Activated naive CD4-positive, alpha-beta T cell treated with anti-CD3 and anti-CD28 coated beads for 36 hours (primary cell): ENCODE measurements at places on chromosomes 5 and 9. TPM values are rescaled to one million over a fixed set of nuclear protein-coding genes. Genes with fewer than 3 reads are reported as not detected.

CCNO gene
- not detected for total RNA-seq

DNA sequence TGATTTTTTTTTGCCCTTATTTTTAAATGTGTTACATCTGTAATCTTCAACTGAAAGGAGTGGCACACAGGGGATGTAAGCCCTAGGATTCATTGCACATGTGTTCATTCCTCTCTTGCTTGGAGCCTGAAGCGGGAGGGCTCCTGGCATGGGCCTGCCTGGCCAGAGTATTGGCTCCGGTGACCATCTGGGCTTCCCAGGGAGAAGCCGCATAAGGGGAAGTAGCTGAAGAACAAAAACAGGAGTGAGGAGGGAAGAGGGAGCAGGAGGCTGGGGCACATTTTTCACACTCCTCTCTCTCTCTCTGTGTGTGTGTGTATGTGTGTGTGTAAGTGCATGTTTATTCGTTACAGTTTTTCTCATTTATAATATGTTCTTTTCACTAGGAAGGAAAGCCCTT is 269.9 kb downstream of the PRR16 start:
- H3K27me3 ChIP-seq: no peaks in the 10 kb centered on the region
- no peak overlapping the region for H3K4me3 ChIP-seq
- no peaks in the 10 kb centered on the region for H3K36me3 ChIP-seq
- DNase-seq: no peak
- no peak overlapping the region for H3K27ac ChIP-seq
- no peaks in the 10 kb centered on the region for H3K4me1 ChIP-seq

GRCh38 chr9:124364141-124364540 is 51.1 kb downstream of the PSMB7 start:
- peaks cover 10% of the 10 kb centered on the region for H3K36me3 ChIP-seq
- no peaks in the 10 kb centered on the region for H3K27me3 ChIP-seq
- peaks cover 45% of the 10 kb centered on the region for H3K4me1 ChIP-seq
- H3K27ac ChIP-seq: no peak overlapping the region
- DNase-seq: no peak

DNA sequence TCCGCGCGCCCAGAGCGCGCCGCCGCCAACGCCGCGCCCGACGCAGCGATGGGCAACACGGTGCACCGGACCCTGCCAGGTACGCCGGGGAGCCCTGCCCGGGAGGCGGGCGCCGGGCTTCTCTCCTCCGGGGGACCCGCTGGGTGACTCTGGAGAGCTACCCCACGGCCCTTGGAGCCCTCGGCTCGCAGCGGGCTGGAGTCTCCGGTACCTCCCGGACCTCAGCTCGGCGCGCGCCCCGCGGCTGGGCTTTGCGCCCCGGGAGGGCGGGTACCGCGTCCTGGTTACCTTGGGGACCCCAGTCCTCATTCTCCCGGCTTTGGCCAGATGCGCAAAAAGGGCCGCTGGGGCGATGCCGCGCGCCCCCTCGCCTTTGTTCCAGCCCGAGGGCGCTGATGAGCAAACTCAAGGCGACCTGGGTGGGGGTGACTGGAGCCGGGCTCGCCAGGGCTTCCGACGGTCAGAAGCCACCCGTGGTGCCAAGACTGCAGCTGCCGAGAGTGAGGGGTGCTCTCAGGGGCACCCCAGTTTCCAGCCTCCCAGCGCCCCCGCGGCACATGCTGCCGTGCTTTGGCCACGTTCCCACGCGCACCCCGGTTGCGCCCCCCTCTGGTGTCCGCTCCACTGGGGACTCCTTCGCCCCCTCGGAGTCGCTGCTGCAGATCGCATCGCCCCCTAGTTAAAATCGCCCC is 442 bp downstream of the NEURL1B start:
- no peaks in the 10 kb centered on the region for H3K36me3 ChIP-seq
- H3K4me1 ChIP-seq: peaks cover 3% of the 10 kb centered on the region
- DNase-seq: no peak

DNA sequence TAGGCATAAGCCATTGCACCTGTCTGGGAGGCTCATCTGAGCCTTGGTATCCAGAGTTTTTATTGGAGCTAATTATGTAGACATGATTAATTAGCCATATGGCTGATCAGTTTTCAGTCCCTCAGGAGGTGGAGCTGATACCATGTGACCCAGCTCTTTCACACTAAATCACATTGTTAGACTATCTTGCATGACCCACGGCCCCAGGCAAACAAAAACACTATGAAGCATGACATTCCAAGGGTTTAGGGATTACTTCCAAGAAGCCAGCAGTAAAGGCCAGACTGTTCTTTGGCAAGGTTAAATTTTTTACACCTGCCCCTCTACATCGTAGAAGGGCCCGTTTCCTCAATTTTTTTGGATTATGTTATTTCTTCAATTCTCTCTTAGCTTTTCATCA is 5.0 kb upstream of the C5orf24 start:
- peaks cover 9% of the 10 kb centered on the region for H3K4me1 ChIP-seq
- H3K27ac ChIP-seq: no peak overlapping the region
- no peak overlapping the region for H3K4me3 ChIP-seq
- no peaks in the 10 kb centered on the region for H3K27me3 ChIP-seq

KIAA1958 gene
- 6.7 TPM for total RNA-seq

FOCAD gene
- total RNA-seq: 32.2 TPM

GRCh38 chr9:71726723-71727122 is 41.6 kb downstream of the CEMIP2 start:
- H3K36me3 ChIP-seq: peaks cover 42% of the 10 kb centered on the region
- no peak overlapping the region for H3K4me3 ChIP-seq
- DNase-seq: no peak
- no peak overlapping the region for H3K27ac ChIP-seq
- H3K4me1 ChIP-seq: peaks cover 10% of the 10 kb centered on the region

DNA sequence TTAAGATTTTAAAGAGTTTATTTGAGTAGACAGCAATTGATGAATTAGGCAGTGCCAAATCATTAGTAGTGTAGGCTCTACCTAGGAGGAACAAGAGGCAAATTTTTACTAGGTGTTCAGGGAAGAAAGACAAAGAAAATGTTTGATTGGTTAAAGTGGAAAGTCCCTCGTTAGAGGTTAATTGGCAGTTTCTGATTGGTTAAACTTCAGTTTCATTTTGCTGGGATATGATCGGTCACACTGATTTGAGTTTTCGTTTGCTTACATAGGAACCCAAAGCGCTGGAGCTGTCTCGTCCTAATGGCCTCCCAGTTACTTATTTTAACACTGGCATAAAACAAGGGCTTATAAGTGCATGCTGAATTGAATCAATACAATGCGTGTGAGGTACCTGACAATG is 15.1 kb downstream of the DMAC1 start:
- peaks cover 3% of the 10 kb centered on the region for H3K36me3 ChIP-seq
- no peak overlapping the region for H3K4me3 ChIP-seq
- DNase-seq: no peak

- no peak overlapping the region for H3K4me3 ChIP-seq
- no peaks in the 10 kb centered on the region for H3K27me3 ChIP-seq
- no peak overlapping the region for H3K27ac ChIP-seq
- H3K4me1 ChIP-seq: peaks cover 42% of the 10 kb centered on the region
Measured at GRCh38 chr5:143311955-143312354, 91.5 kb downstream of the NR3C1 start.

GRCh38 chr9:98598861-98599260 is 109.9 kb downstream of the GABBR2 start:
- no peak overlapping the region for H3K4me3 ChIP-seq
- H3K27ac ChIP-seq: no peak overlapping the region
- H3K27me3 ChIP-seq: no peaks in the 10 kb centered on the region
- no peaks in the 10 kb centered on the region for H3K36me3 ChIP-seq

- H3K4me3 ChIP-seq: no peak overlapping the region
- H3K27me3 ChIP-seq: no peaks in the 10 kb centered on the region
- no peak overlapping the region for H3K27ac ChIP-seq
- no peaks in the 10 kb centered on the region for H3K36me3 ChIP-seq
- DNase-seq: no peak
Measured at GRCh38 chr5:89377767-89378455, 494.9 kb upstream of the MEF2C start.

DNA sequence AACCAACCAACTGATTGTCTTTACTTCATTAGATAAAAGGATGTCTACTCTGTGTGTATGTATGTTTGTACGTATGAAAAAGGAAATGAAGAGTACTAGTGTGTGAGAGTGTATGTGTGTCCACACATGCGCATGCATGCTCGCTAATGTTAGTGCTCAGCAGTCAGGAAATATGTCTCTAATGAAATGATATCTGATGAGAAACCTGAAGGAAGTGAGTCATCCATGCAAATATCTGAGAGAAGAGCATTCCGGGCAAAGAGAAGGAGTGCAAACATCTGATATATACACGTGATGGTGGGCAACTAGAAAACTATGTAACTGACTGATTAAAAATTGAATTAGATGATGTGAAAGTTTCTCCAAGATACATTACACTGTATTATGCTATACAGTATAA is 29.6 kb upstream of the UGCG start:
- H3K4me1 ChIP-seq: peaks cover 9% of the 10 kb centered on the region
- H3K27me3 ChIP-seq: no peaks in the 10 kb centered on the region
- no peaks in the 10 kb centered on the region for H3K36me3 ChIP-seq

ARL14EPL gene
- not detected for total RNA-seq

HACD4 gene
- 1.6 TPM for total RNA-seq

- no peak for DNase-seq
- peaks cover 16% of the 10 kb centered on the region for H3K27me3 ChIP-seq
- H3K4me3 ChIP-seq: no peak overlapping the region
- no peaks in the 10 kb centered on the region for H3K4me1 ChIP-seq
- no peak overlapping the region for H3K27ac ChIP-seq
Measured at GRCh38 chr5:78669331-78669730, 20.8 kb upstream of the LHFPL2 start.

DNA sequence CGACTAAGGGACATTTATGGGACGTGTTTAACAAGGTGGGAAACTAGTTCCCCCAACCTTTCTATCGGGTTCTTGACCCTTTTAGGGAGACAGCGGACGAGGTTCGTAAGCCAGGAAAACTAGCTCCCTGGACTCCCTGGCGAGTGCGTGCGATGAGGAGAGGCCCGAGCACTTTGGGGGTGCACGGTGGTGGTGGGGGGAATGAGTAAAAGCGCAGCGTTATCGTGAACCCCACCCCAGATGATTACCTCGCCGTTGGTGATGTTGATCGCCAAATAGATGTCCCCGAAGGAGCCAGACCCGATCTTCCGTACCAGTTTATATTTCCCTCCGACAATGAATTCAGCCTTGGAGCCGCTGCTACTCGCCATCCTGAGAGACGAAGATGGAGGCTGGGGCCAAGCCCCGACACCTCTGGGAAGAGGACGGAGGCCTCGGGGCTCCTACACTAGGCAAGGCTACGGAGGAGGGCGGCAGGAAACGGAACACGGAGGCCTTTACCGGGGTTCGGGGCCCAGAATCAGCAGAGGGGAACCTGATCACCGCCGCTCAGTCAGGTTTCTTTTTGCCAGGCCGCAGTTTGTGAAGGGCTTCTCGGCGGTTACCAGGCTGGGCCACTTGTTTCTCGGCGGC is 529 bp downstream of the CSNK1A1 start:
- DNase-seq: peak; percentile 48
- H3K4me1 ChIP-seq: peaks cover 38% of the 10 kb centered on the region
- peak overlapping the region; percentile 99 for H3K27ac ChIP-seq
- H3K36me3 ChIP-seq: peaks cover 45% of the 10 kb centered on the region
- peak overlapping the region; percentile 97 for H3K4me3 ChIP-seq
- H3K27me3 ChIP-seq: no peaks in the 10 kb centered on the region
